ENCODE measurements at places on chromosomes 3 and 15.

GRCh38 chr15:64774629-64775493, 528 bp downstream of the RBPMS2 start:
- DNase-seq = peak; percentile 56

DNA sequence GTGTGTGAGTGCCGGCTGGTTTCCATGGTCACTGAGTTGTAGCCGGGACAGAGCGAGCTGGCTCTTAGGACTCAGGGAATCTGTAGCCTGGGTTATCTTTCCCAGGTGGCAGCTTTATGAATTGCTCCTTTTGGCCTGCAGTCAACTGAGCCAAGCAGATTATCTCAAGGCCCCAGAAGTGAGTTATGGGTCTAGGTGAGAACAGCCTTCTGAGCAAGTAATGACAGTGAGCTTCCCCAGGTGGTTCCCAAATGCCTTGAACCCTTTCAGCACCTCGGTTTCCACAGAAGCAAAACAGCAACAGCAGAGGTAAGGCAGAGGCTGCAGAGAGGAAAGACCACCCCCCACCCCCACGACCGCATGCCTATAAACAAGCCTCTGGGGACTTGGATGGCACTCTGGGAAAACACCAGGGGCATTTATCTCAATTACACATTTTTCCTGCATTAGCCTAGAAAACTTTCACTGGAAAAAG, 56.7 kb upstream of the DGKG start:
- DNase-seq = peak; percentile 25

DNA sequence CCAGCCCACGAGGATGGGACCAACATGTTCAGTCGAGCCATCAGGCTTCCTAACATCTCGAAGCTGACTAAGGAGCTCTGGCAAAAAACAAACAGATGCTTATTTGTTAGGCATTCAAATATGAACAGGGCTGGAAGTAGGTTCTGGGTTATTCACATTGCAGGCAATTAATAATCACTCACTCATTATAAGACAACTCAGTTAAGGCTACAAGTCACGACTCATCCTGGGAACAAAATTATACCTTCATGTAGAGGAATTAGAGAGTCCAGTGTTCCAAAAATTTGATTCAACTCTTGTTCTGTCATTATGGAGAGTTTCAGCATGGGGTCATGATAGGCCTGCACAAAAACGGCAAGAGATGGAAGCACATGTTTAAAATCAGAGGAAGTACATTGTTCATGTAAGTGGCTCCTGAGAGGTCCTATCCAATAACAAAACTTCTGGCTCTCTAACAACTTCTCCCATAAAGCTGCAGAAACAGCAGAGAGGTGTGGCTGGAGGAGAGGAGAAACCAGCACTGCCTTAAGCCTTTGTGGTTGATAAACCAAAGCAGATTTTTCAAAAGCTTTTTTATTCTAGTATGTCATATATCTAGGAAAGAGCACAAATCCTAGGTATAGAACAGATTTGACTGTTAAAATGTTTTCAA, 50.6 kb downstream of the ARHGEF3 start:
- DNase-seq = no peak

DNA sequence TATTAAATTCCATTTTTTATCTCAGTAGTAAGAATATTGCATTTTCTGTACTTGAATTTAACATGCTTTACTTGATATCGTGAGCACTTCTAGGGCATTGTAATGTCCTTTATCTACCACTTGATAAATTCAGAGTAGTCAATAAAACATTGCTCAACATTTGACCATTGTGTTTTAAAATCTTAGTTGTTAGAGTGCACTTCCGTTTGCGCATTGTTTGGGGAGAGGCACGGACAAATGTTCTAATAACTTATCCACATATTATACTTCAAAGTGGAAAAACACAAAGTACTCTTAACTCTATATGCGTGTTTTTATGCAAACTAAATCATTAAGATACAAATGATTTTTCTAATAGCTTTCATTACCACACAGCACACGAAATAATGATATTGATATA, 419 bp downstream of the FAM227B start:
- DNase-seq = no peak

DNA sequence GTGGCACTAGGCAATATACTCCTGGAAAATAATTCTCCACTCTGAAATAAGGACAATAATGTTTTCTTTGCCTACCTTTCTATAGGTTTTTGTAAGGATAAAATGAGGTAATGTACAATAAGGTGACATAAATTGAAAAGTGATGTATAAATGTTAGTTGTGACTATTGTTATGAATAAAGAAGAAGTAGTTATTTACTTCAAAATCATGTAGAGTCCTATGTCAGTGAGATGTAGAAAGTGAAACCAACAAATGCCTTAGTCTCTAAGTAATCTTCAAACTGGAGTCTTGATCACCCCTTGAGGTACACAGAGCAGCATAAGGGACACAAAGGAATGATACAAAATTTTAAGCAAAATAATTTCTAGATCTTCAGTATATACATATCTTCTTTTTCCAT, 60.3 kb upstream of the TP63 start:
- DNase-seq = no peak

DNA sequence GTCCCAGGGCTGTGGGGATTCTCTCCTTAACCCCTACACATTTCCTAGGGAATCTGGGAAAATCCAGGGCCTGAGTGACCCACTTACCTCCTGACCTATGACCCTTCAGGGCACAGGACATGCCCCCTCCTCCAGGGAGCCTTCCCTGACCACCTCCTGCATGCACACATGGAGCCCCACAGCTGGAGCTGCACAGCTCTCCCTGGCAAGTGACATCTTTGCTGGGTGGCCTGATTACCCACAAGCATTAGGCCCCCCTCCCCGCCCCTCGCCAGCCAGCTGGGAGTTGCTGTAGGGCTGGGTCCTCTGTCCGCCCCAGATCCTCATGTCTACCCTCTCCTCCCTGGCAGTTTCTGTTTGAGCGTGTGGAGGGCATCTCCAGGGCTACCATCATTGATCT, 21.4 kb downstream of the HDAC11 start:
- no peak for DNase-seq
